ENCODE measurements at places on chromosomes 6 and 20.

DNA sequence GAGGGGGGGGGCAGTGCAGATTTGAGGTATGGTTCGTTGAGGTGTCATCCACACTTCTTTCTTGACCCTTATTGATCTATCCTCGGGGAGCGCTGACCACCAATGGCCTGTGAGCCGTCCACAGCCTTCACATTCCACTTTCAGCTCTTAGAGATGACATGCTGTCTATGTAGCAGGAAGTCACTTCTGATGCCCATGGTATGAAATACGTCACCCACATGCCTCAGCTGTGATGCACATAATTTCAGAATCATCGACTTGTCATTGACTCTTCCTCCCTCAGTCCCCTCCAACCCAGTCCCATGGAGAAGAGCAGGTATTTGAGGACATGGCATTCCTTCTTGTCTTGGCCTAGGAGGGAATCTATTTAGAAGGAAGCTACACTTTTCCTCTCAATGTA is 4.7 kb upstream of the ADGRF5 start:
- DNase-seq = no peak

DNA sequence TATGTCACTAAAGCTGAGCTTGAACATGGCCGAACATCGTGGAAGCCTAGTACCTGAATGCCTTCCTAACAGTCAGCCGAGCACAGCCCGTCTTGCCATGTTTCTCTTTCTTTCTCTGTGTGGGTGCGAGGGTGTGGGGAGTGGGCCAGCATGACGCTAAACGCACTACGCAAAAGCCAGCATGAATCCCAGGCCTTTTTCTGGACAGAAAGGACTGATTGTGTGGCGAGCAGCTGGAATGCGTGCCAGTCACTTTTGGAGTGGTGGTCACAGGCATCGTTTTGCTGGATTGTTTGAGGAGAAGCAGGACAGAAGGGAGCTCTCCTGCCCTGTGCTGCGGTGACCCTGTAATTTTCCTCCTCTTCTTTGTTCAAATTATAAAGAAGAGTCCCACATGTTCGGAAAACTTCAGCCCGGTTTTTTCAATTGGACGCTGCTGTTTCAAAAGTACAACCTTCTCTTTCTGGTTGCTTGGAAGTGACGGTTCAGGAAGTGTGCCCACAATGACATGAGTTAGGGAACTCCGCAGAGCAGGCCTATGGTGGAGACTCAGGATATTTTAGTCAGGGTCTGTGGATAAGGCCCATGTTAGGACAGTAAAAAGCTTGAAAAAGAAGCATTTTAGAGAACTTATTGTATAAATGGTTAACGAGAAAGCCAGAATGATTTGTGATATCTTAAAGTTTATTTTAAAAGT is 54.3 kb downstream of the PDE7B start:
- no peak for DNase-seq

DNA sequence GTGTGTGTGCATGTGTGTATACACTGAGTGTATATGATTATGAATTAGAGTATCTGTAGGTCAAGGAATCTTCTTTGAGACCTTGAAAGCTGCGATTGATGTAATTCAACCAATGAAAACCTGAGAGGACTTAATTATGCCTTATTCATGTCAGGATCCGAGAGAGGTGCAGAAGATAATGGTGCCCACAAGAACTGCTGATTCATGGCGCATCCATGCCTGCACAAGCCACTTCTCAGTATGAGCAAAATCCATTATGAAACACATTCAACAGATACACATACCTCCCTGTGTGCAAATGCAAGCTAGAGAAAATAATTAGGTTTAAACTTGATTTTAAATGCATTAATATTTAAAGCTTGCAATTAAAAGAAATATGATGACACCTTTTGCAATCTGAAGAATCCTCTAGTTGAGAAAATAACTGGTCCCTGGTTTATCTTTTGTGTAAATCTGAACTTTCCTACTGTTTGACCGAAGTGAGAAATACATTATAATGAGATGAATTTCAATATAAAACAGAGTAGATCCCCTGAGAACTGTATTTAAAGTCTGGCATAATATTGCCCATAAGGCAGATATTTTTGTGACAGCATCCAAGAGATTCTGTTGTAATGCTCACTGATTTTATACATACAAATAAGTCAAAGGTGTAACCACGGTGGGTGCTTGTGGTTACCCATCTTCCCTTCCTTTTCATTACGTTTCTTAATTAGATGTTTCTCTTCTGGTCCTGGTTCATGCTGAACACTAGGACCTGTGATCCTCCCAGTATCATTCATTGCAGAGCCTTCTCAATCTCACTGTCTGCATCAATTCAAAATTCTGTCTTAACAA is 45.6 kb downstream of the LY86 start:
- no peak for DNase-seq

DNA sequence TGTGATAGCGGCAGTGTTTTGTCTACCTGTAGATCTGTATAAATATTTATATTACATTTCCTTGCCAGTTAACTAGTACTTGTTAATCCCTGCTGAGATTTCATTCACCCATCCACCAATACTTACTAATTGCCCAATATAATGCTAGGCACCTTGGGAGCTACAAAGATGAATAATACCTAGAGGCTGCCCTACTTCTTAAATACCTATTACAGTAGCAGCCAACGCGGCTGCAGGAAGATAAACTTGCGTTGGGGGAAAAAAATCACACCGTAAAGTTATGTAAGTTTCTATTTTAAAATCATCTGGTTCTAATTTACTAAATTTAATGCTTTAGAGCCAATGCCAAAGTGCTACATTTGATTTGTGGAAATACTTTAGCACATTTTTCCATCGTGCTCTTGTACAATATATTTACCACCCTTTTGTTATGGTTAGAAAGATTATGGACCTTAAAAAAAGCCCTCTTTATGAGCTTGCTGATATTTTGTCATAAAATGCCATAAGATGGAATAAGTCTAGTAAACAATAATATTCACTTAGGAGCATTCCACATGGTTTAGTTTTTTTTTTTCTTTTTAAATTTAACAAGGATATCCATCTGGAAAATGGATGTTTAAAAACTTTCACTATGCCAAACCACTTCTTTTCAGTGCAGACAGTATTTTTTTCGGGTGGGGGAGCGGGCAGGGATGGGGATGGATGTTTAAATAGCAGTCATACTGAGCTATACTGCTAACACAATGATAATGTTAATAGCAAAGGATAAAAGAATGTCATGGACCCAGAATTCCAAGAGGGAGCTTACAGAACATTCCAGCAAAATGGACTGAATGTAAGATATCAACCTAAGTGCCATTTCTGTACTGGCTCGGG is 13.2 kb upstream of the NEDD9 start:
- DNase-seq = no peak

GRCh38 chr6:144606083-144606482 is 320.9 kb downstream of the UTRN start:
- no peak for DNase-seq

- no peak for DNase-seq
Measured at GRCh38 chr6:79571030-79571367, 33.8 kb upstream of the LCA5 start.

DNA sequence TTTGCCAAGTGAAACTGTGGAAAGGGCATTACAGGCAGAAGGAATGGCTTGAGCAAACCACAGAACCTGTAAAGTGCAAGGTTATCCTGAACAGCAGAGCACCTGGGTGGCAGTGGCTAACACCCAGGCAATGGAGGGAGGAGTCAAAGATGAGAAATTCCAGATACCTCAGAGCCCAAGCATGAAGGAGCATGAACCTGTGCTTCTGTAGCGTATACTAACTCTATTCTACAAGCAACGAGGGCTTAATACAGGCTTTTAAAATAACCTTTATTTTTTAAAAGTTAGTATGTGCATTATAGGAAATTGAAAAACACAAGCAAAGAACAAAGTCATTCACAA is 77.0 kb downstream of the CNBD2 start:
- no peak for DNase-seq

DNA sequence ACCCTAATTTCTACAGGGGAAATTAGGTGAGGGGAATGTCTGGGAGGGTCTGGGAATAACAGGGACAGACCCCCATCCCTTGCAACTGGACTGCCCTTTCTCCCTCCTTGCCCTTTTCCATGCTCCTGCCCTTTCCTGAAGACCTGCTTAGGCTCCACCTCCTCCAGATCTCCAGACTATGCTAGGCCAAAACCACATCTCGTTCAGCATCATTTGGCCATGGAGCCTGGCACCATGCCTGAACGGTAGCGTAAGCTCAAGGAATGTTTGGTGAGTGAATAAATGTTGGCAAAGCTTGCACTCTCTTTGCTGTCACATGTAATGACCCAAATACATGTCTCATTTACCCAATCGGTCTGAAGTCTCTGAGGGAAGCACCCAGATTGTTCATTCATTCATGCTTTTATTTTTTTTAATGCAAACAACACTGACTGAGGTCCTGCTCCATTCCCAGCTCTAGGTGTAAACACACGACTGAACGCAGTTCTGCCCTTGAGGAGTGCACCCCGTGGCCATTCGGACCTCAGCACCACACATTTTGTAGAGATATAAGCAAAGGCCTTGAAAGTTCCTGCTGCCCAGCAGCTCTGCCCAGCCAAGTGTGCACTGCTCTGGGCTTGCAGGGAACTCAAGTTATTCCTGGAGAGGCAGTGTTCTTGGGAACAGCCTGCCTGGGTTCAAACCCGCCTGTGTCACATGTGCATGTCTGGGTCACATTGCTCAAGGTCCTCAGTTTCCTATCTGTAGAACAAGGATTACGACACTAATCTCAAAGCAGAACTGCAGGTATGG is 1.1 kb upstream of the GRM4 start:
- no peak for DNase-seq

DNA sequence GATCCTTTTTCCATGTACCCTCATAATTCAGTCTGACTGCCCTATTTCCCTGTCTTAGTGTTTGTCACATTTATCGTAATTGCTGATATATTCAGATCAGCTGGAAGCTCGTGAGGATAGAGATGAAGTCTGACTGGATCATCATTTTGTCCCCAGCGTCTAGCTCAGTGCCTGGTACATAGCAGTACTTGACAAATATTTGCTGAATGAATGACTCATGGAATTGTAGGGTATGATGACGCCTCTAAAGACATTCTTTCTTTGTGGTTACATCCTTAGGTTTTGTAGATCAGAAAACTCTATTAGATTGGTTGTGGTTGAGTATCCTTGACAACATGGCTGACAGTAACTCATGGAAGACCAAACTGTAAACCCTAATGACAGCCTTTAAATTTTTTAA is 68.9 kb downstream of the MTHFD1L start:
- DNase-seq = no peak
